Posterior vena cava (tissue), 2 donors: ENCODE measurements at places on chromosomes 2 and 18. TPM values are rescaled to one million over a fixed set of nuclear protein-coding genes. Genes with fewer than 3 reads are reported as not detected.
A peak's percentile ranks its signal among the peaks of the same experiment; 100 is the strongest.

Gene FIGN
- total RNA-seq, result 14.4 TPM

Gene GATA6
- 32.7 TPM for total RNA-seq

- DNase-seq, result no peak
Observed at GRCh38 chr2:225120186-225120585, 77.9 kb upstream of the DOCK10 start.

Gene POMC
- 2.2 TPM for total RNA-seq

Gene GAREM1
- 9.8 TPM for total RNA-seq

- DNase-seq, result peak; percentile 82
Observed at GRCh38 chr2:88656690-88657089, 29.4 kb upstream of the EIF2AK3 start.

- DNase-seq, result no peak
Observed at GRCh38 chr2:76668279-76668678, 853.9 kb downstream of the LRRTM4 start.

DNA sequence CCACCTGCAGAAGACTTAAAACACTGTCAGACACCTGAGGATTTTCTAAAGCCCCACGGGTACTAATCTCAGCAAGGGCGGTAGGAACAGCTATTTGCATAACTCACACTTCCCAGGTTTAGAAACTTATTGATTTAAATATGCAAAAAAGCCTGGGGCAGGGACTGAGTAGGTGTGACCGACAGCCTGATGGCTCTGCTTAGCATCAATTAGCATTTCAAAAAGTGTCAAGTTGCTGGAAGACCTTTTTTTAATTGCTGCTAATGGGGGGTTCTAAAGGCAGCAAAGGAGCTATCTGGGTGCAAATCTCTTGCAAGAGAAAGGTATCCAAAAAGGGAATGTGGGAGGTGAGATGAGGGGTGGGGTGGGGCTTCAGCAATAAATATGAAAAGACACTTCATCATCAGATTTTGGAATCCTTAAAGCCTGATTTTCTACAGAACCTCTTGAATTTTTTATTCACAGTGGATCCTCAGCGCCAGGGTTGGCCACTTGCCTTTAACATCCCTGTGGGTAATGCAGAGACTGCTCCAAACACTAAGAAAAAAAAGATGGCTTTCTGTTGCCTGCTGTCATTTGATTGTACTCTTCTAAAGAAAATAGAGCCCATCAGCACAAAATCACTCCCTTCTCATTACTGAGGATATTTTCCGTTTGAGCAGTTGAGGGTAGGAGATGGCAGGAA lies 121.1 kb upstream of the RMP24 start:
- no peak for DNase-seq

DNA sequence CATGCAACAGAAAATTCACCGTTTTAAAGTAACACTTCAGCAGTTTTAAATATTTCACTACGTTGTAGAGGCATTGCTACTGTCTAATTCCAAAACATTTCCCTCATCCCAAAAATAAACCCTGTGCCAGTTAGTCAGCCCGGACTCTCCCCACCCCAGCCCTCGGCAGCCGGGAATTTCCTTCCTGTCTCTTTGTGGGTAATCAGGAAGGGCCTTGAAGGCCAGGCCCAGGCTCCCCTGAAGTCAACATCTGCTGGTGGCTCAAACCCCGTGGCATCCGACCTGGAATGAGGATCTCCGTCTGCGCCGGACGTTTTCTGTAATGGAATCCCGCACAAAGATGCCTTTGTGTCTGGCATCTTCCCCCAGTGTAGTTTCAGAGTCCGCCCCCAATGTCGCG lies 219.6 kb downstream of the SNTG2 start:
- no peak for DNase-seq

GRCh38 chr2:222296911-222297599 lies 1.7 kb downstream of the PAX3 start:
- DNase-seq, result peak; percentile 77

GRCh38 chr2:11742317-11742701 lies 4.1 kb upstream of the LPIN1 start:
- no peak for DNase-seq

GRCh38 chr2:177666408-177666807 lies 273.8 kb downstream of the AGPS start:
- DNase-seq, result no peak

Gene HOXD10
- 1.6 TPM for total RNA-seq

GRCh38 chr2:56084111-56084901 lies 99.5 kb upstream of the CCDC85A start:
- no peak for DNase-seq

Gene CERS6
- 13.2 TPM for total RNA-seq

DNA sequence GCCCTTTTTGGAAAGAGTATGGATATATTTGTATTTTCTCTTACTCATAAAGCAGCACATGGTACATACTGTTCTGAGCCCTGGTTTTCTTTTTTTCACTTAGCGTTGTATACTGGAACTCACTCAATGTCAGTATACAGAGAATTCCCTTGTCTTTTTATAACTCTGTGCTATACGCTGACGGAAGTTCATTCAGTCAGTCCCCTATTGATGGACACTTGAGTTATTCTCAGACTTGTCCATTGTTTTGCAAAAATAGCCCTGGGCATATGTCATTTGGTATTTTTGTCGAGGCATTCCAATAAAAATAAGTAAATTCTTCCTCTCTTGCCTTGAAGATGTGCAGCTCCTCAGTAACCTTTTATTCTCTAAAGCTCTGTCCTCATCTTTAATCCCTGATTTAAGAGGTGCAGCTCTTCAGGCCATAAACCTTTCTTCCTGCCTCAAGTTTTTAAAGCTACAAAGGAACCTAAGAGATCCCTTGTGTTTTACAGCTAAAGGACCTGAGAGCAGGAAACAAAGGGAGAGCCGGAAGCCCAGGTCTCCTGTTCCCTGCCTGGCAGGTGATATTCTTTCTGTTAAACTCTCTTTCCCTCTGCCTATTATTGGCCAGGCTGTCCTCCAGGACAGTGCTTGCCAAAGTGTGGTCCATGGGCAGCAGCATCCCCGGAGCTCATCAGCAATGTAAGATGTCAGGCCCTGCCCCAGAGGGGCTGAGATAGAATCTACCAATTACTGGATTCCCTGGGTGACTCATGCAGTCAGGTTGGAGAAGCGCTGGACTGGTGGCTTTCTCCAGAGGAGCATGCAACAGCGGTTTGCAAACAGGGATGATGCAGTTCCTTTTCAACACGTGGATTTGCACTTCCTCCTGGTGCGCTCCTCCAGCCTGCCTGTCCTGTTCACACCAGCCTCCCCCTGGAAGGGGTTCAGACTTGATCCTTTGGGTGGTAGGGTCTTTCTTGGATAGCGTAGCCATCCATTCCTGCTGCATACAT lies 158.0 kb downstream of the NEDD4L start:
- no peak for DNase-seq

- no peak for DNase-seq
Observed at GRCh38 chr2:191506515-191506914, 171.4 kb upstream of the NABP1 start.

GRCh38 chr2:72778410-72778809 lies 47.4 kb downstream of the EXOC6B start:
- DNase-seq, result no peak

Gene ABCB11
- 0.09 TPM for total RNA-seq
